Adipocyte (in vitro differentiated cells): ENCODE measurements at places on chromosomes 5 and 9.

- DNase-seq: no peak
These were observed 36.8 kb upstream of the STARD4 start for GRCh38 chr5:111548992-111549649.

DNA sequence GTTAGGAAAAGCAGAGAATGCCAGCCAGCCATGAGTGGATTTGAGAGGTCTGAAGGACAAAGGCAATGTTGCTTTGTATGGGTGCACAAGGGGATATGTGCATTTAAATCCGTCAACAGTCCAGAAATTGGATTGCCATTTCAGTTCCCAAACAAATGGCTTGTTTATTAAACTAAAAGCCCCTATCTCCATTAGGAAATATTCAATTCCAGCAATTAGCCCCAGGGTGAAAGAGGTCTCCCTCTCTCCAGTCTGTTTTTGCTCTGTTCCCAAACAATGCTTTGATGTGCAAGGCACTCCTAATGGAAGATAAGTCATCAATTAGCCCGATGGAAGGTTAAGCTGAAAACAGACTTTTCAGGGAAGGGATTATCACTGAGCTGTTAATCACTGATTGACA lies 101.3 kb downstream of the C9orf152 start:
- DNase-seq: no peak

- no peak for DNase-seq
These were observed 5.1 kb downstream of the GLDC start for GRCh38 chr9:6640268-6641051.

DNA sequence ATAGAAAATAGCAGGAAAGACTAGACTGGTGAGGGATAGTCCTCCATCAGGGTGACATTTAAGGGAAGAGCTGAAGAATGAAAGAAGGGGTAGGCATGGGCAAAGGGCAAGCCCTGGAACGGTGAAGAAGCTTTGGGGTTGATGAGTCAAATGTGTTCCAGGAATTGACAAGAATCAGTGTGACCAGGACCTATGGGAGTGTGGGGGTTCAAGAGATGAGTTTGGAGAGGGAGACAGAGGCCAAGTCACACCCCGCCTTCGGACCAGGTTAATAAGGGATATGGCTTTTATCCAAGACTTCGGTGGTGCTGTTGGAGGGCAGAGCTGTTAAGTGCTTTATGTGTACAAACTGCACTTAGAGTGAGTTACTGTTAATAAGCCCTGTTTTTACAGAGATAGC lies 920 bp downstream of the PMPCA start:
- DNase-seq: peak; percentile 10

DNA sequence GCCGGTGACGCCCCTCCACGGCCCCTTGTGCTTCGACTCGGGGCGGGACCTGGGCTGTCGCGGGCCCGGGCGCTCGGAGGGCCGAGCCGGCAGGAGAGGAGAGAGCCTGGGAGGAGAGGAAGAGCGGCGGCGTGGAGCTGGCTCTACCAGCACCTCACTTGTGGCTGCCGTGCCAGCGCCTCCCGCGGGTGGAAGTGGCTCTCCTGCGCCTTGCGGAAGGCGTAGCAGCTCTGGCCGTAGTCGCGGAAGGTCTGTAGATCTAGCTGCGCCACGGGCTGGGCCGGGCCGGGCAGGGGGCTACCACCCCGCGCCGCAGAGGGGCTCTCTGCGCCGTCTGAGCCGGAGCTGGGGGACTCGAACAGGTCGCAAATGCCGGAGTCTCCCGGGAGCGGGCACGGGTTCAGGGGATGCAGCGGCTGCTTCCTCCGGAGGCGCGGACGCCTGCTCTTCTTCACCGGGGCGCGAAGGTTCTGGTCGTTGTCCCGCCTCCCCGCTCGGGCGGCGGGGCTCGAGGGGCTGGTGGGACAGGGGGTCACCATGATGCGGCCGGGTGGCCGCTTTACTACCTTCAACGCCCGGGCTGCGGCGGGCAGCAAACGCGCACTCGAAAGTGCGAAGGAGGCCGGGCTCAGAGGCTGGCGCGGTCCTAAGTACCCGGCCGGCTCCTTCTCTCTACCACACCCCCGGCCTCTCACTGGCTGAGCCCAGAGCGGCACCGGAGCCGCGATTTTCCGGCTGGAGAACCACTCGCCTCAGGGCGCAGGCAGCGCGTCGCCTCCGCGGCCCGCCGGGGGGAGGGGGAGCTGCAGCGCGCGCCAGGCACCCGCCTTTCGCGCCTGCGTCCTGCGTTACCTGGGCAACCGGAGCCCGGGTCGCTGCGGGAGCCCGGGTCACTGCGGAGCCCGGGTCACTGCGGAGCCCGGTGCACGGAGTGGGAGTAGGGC lies at the start of gene CCNO:
Gene CCNO, minus strand, starts transcription at position 624 of the 944 bp plus-strand sequence. Its CDS starts 85 bp downstream, at position 539.
- DNase-seq: peak; percentile 78

DNA sequence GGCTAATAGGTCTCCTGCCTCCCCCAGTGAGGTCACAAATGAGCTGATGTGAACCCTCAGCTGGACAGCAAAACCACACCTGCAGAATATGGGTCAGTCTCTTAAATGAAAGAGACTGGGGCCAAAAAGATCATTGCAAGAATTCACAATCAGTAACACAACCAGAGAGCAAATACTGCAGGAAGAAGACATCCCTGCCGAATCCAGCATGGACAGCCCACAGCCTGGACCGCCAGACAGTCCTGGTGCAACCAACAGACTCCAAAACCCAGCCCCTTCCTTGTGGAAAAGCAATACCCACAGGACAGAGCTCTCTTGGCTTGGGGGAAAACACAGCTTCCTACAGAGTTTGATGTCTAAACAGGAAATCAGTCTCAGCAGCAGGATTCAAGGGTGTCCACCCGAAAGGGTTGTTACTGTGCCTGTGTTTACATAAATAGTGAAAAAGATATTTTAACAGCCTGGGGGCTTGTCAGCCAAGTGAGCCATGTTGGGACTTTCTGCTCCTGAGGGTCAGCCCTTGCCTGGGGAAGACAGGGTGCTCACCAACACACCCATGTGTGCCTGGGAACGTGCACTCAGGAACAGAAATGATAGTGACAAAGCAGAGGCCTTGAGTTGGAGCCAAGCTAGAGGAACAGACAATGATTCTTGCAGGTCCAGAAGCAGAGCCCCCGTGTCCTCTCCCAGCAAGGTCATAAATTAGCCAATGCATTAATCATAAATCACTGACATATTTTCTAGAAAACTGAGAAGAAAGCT lies 106.2 kb downstream of the SEMA5A start:
- peak; percentile 15 for DNase-seq

- no peak for DNase-seq
These were observed 4.2 kb upstream of the PFN3 start for GRCh38 chr5:177404641-177405179.

DNA sequence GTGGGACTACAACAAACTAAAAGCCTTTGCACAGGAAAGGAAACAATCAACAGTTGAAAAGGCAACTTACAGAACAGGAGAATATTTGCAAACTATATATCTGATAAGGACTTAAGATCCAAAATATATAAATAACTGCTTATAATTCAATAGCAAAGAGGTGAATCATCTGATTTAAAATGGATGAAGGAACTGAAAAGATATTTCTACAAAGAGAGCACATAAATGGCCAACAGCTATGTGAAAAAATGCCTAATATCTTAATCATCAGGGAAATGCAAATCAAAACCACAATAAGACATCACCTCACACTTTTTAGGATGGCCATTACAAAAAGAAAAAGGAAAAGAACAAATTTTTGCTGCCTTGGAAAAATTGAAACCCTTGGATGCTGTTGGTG lies 100.4 kb downstream of the LURAP1L start:
- DNase-seq: no peak

DNA sequence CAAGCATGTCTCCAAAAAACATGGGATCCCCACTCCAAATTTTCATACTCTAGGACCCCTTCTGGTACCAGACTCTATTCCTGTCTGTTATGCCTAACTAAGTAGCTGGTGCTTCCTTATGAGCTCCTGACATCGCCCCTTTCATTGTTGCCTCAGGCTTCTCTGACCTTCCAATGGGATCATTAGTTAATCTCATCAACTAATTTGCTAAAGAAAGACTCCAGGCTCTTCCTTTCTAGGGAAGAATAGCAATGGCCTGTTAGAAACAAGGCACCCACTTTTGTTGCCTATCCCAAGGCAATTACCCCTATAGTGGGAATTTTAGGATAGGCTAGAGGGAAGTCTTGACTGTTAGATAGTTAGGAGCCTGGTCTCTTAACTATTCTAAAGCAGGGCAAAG lies 369.5 kb downstream of the MLLT3 start:
- DNase-seq: no peak

DNA sequence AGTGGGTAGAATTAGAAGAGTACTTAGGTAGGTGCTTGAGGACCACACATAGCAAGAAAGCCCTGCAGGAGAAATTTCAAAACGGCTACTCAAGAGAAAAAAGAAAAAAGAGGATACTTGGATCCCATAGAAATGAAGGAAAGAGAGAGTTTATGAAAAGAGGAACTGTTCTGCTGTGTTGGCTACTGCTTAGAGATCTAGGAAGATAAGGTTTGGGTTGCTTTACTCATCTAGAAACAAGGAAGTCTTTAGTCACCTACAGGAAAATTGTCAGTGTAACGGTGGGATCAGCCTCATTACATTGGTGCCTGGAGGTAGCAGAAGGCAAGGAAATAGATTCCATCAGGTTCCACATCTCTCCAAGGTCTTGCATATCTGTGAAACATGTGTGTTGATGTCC lies 14.8 kb upstream of the C5orf46 start:
- no peak for DNase-seq

- DNase-seq: no peak
These were observed 205.8 kb upstream of the KIF2A start for GRCh38 chr5:62100201-62100600.

- DNase-seq: no peak
These were observed 22.9 kb upstream of the TTLL11 start for GRCh38 chr9:122116040-122116439.

GRCh38 chr9:115204904-115205453 lies 87.0 kb upstream of the TNC start:
- peak; percentile 75 for DNase-seq

DNA sequence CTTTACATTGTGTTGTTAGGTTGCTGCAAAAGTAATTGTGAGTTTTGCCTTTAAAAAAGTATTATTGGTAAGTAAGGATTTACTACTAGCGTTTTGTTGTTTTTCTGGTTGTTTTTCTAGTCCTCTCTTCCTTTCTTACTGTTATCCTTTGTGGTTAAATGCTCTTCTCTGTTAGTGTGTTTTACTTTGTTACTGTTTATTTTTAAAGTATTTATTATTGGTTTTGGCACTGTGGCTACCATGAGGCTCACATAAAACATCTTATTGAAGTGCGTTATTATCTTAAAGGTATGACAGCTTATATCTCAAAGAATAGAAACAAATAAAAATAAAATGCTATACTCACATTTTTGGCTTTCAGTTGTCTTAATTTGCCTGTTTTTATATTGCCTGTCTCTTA lies 17.6 kb downstream of the DMXL1 start:
- DNase-seq: no peak

DNA sequence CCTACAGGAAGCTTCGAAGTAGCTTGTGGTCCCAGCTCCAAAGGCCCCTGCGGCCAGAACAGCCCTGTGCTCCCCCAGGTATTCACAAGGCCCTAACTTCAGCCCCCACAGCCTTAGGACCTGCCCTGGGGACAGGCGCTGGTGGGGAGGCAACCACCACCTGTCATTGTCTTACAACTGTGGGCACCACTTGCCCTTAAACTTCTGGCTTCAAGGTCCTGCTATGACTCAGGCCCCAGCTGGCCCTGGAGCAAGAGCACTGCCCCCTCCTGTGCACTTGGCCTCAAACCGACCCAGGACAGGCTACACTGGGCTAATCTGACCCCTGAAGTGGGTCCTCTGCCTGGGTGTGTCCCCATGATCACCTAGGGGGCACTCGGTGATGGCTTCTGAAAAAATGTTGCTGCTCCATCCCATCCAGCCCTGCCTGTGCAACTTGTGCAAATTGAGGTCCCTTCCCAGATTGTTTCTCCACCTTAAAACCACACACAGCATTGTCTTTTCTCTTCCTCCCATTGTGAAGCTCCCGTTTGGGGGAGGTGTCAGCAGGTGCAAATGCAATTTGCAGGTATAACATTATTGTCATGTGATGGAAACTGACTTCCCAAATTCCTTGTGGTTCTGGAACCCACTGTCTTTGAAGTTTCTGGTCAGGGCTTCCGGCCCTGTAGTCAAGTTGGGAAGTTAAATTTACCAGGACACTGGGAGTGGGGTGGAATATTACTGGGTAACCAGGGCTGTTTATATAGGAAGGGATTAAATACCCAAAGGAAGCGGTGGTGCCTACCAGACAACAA lies 1.1 kb upstream of the PROB1 start:
- DNase-seq: no peak

DNA sequence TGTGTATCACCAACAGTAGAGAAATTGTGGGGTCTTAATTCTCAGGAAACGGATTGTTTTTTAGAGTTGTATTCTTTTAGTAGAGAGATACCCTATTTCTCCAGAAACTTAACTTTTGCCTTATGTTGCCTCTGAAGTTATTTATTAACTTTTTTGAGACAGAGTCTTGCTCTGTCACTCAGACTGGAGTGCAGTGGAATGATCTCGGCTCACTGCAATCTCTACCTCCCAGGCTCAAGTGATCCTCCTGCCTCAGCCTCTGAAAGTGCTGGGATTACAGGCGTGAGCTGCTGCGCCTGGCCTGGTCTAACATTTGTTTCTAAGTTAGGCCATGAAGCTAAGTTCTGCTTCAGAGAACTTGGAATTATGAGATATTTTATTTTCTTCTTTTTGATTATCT lies 75.0 kb downstream of the CFAP95 start:
- no peak for DNase-seq

DNA sequence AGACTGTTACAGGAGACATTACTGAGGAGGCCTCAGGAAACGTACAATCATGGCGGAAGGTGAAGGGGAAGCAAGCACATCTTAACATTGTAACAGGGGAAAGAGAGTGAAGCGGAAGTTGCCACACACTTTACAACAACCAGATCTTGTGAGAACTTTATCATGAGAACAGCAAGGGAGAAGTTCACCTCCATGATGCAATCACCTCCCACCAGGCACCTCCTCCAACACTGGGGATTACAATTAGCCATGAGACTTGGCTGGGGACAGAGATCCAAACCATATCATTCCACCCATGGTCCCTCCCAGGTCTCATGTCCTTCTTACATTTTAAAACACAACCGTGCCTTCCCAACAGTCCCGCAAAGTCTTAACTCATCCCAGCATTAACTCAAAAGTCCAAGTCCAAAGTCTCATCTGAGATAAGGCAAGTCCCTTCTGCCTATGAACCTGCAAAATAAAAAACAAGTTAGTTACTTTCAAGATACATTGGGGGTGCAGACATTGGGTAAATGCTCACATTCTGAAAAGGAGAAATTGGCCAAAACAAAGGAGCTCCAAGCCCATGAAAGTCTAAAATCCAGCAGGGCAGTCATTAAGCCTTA lies 138.3 kb downstream of the TMEM161B start:
- no peak for DNase-seq

DNA sequence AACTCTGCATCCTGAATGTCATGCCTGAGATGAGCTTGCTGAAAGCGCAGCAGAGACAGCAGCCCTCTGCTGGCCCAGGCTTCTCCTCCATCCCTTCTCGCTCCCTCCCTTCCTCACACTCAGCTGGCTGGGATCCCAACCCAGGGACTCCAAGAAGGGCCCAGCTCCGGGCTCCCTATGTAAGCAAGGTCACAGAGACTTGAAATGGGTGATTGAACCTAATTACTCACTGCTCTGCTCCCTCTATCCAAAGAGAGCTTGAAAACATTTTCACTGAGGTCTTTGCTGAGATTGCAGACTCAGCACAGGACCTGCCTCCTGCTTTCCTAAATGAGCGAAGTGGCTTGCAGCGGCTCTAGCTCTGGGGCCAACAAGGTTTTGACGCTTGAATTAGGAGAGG lies 42.8 kb downstream of the RAPGEF1 start:
- peak; percentile 14 for DNase-seq
